Activated CD4-positive, alpha-beta T cell treated with anti-CD3 and anti-CD28 coated beads, Interleukin-2, amount 50 U/mL, for 4 hours (primary cell): ENCODE measurements at places on chromosomes 5 and 9.

DNA sequence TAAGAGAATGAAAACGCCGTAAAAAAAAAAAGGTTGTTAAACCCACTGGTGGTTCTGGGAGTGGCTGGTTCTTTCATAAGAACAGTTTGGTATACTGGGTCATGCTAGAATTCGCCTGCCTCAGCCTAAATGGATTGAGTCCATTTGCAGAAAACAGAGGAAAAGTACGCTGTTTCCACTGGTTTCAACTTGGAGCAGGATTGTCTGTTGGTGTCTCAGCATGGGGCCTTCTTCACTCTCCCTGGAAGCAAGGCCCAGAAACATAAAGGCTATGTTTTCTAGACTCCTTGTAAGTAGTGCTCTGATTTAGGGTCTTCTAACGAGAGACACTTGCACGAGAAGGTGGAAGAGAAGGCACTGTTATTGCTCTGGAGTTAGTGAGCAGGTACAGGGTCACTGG lies 116.9 kb upstream of the MTAP start:
- DNase-seq: no peak

DNA sequence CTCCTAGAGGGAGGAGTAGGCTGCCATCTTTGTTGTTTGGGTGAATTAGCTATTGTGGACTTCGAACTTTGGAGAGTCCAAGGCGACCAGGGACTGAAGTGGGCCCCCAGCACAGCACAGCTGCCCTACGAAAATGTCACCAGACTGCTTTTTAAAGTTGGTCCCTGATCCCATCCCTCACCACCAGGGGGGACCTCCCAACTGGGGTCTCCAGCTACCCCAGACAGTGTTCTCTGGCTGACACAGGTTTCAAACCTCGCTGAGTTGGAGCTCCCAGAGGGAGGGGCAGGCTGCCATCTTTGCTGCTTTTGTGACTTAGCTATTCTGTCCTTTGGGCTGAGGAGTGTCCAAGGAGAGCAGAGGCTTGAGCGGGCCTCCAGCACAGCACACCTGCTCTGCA lies 45.7 kb upstream of the ADRB2 start:
- no peak for DNase-seq

GRCh38 chr5:169161022-169161680 lies 139.8 kb downstream of the SLIT3 start:
- no peak for DNase-seq

DNA sequence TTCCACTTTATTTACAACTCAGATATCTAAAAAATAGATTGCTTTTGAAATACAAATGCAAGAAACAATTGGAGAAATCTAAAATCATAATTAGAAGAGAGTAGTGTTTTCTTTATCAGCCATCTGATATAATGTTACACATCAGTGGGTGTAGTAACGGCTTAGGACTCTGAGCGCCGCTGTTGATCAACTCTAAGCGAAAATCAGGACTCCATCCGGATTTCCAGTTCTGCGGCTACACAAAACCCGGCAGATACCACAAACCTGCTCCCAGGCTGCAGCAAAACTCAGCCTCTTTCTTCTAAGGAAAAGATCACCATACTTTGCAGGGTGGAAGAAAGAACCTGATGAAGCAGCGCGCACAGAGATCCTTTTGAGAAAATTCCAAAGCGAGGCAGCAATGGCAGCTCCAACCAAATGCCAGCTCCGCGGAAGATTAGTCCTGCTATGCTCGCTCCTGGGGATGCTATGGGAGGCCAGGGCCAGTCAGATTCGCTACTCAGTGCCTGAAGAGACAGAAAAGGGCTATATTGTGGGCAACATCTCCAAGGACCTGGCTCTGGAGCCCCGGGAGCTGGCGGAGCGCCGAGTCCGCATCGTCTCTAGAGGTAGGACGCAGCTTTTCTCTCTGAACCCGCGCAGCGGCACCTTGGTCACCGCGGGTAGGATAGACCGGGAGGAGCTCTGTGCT lies at the start of gene PCDHGA9:
Gene PCDHGA9, plus strand, starts transcription at position 226 of the 691 bp plus-strand sequence. Its CDS starts 175 bp downstream, at position 401.
- no peak for DNase-seq

DNA sequence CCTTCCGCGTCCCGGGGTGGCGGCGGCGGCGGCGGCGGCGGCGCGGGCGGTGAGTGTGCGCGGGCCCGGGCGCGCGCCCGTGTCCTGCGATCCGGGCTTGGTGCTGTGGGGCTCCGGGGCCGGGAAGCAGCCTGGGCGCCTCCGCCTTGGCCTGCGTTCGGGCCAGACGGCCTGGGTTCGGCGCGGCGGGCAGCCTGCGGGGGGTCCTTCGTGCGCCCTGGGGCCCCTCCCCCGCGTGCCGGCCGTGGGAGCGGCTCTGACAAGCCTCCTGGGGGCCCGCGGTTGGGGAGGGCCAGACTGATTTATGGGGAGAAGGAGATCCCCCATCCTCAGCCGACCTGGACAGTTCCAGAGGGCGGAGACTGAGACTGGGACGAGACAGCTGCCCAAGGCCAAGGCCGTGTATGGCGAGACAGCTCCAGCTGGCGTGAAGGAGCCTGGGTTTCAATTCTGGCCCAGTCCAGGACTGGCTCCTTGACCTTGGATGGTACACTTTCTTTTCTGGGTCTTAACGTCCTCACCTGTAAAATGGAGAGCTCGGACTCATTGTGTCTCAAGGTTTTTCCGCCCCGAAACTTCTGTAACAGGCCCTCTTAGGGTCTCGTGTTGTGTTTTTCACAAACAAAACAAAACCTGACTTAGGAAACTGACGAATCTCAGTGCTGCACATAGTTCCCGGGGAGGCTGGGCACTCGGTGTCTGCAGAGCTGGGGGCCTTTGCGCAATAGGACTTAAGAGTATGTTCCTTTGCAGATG lies 603 bp downstream of the TMEM268 start:
- peak; percentile 37 for DNase-seq
